ENCODE measurements at places on chromosomes 7 and 10. TPM values are rescaled to one million over a fixed set of nuclear protein-coding genes. Genes with fewer than 3 reads are reported as not detected.

GRCh38 chr7:21942955-21943354, 2.7 kb downstream of the CDCA7L start:
- DNase-seq: no peak

GRCh38 chr7:73999664-74000435, 28.1 kb upstream of the ELN start:
- DNase-seq: no peak

DNA sequence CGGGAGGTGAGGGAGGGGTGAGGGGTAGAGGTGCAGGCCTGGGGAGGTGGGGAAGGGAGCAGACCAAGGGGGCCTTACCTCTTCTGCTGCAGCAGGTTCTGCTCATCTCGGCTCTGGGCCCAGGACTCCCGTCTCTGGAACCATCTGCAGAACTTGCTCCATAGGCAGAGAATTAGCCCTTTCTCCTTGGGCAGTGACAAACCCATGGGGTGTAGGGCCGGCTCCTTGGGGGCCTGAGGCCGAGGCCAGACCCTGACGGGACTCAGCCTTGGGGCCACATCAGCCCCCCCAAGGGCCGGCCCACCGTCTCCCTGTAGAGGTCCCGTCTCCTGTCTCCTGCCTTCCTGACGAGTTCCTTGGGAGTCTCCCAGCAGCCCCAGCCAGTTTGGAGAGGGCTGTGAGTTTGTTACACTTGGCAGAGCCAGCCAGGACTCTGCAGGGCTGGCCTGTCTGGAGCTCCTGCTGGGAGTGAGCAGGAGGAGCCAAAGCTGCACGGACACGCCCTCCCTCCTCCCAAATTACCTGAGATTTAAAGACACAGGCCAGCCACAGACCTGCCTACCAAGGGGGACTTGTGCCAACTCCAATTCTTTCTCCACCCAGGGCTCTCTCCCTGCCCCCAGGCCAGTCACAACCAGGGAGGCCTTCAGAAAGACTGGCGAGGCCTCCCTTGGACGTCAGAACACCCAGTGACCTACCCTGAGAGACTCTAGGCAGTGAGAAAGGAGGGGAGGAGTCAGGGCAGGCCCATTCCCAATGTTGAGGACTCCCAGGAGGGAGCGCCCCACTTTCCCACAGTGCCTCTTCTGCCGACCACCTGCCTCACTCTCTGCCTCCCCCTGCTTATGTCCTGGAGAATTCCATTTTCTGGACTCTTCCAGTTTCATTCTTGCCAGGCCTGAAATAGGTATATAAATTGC, at the start of gene TRPV6:
TSS of gene TRPV6 (minus strand) at position 435 of the 920 bp plus-strand sequence.
- DNase-seq: no peak

DNA sequence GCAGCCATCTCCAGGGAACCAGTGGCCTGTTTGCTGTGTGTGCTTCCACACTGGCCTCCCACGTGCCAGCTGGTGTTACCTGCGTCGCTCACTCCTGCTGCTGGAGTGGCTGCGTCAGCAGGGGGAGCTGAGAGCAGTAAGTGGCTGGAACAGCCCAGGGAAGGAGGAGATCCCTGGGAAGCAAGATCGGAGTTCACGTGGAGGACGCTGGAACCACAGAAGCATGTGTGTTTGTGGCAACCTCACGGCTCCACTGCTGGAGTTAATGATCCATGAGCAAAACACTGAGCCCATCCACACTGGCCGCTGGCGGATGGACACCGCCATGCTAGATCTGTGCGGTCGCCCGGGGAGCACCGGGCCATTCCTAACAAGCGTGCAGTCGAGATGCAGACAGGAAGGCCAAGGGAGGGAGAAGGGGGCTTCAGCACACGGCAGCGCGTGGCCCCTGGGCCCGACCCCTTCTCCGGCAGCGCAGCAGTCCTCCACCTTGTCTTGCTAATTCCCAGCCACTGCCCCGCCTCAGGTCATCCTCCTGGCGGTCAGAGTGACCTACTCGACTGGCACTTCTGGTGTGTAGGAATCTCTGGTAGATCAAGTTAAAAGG, 68.5 kb upstream of the EEPD1 start:
- peak; percentile 69 for DNase-seq

DNA sequence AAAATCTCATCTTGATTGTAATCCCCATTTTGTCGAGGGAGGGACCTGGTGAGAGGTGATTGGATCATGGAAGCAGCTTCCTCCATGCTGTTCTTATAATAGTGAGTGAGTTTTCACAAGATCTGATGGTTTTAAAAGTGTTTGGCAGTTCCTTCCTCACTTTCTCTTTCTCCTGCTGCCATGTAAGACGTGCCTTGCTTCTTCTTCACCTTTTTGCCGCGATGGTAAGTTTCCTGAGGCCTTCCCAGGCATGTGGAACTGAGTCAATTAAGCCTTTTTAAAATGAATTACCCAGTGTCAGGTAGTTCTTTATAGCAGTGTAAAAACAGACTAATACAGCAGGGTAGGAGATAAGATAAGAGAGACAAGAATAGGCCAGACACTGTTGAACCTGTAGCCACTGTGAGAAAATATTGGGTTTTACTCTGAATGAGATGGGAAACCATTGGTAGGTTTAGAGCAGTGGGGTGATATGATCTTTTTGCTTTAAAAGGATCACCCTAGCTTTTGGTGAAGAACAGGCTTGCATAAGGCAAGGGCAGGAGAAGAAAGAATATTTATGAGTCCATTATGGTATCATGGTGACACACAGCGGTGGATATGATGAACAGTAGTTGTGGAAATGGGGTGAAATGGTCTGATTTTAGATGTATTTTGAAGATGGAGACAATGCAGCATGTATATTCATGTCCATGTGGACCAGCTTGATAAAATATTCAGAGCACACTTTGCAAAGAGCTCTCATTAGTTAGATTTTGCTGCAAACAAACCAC, 11.5 kb downstream of the OR6B1 start:
- DNase-seq: no peak

Gene PIP
- not detected for total RNA-seq

Gene HKDC1
- not detected for total RNA-seq

Data from glutamatergic neuron (in vitro differentiated cells).